EH (cell line): ENCODE measurements at places on chromosomes 12 and 14.

- DNase-seq: peak; percentile 12
Observed at GRCh38 chr14:22185191-22185590, 403.8 kb downstream of the DAD1 start.

GRCh38 chr14:50225974-50226297 is 5.4 kb downstream of the SOS2 start:
- no peak for DNase-seq

GRCh38 chr14:104362761-104363605 is 216.6 kb upstream of the C14orf180 start:
- no peak for DNase-seq

GRCh38 chr12:122852336-122853275 is 17.3 kb downstream of the HIP1R start:
- no peak for DNase-seq

DNA sequence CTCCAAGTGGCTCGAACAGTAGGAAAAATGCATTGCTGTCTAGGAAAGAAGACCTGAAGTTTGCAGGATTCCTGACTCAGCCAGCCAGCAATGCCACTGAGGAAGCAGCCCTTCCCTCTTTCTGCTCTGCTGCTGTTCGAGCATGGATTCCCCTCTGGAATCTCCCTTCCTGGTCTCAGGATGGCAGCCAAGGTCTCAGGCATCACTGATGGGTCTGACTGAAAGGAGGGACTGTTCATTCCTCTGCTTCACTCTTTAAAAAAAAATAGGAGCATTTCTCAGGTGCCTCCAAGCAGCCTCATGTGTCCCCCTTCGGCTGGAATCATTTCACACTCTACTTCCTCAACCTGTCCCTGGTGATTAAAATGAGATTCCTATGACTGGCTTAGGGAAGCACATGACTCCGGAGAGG is 62.4 kb downstream of the SLC15A4 start:
- DNase-seq: no peak

- peak; percentile 11 for DNase-seq
Observed at GRCh38 chr12:82517027-82517426, 158.7 kb downstream of the METTL25 start.

DNA sequence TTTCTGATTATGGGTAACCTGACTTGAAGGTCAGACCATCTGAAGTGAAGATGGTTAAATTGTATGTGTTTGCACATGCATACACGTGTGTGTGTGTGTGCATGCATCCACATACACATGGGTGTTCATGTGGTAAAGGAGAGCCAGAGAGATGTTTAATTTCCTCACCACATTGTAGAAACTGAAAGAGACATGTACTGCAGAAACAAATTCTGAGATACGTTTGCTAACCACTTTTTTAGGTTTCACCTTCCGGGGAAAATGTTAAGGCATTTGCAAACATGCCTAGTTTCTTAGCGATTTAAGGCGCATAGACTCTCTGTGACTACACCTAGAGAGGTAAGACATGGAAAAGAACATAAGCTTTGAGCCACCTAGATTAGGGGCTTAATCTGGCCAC is 362.9 kb downstream of the RAD51B start:
- no peak for DNase-seq

GRCh38 chr12:71397433-71397954 is 42.1 kb upstream of the LGR5 start:
- peak; percentile 78 for DNase-seq

- no peak for DNase-seq
Observed at GRCh38 chr12:52792185-52793029, 3.5 kb downstream of the KRT3 start.

DNA sequence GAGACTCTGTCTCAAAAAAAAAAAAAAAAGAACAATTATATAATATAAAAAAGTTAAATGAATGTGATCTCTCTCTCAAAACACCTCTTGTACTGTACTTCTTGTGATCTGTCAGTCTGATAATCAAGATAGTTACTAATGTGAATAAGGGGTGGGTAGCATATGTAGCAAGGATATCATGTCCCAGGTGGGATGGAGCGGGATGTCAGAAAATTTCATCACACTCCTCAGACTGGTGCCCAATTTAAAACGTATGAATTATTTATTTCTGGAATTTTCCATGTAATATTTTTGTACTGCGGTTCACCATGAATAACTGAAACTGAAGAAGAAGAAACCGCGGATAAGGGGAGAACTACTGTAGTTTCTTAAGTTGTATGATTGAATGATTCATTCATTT is 11.0 kb downstream of the CNOT2 start:
- no peak for DNase-seq

DNA sequence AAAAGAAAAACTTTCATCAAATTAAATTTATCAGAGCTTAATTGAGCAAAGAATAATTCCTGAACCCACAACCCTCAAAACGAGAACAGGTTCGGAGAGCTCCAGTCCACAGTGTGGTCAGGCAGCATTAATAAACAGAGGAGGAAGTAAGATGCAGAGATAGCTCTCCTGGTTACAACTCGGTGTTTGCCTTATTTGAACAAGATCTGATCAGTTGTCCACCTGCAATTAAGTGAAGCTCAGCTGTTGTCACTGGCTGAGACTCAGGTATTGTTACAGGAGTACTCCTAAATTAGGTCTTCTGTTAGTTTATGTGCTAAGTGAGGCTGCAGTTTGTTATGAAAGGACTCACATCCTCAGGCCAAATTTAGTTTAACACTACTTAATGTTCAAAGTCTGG is 451.4 kb upstream of the PDE3A start:
- no peak for DNase-seq

GRCh38 chr14:37420622-37421021 is 174.4 kb downstream of the FOXA1 start:
- DNase-seq: no peak

GRCh38 chr14:29648045-29648444 is 279.6 kb downstream of the PRKD1 start:
- no peak for DNase-seq

DNA sequence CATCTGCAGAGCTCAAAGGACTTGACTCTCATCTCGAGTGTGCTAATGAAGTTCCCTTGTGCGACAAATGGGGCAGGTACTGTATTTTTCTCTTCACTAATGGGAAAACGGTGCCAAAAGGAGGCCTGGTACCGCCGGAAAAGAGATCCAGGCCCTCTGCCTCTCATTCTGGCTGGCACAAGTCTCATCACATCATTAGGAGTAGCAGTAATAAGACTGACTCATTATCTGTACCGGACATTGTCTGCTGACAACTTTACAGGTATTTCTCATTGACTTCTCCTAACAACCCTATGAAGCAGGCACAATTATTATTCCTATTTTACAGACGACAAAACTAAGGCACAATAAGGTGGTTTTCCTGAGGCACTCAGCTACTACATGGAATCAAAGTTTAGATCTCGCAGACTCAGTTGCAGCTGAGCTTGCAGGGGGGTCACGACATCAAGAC is 668 bp downstream of the APPL2 start:
- peak; percentile 54 for DNase-seq

DNA sequence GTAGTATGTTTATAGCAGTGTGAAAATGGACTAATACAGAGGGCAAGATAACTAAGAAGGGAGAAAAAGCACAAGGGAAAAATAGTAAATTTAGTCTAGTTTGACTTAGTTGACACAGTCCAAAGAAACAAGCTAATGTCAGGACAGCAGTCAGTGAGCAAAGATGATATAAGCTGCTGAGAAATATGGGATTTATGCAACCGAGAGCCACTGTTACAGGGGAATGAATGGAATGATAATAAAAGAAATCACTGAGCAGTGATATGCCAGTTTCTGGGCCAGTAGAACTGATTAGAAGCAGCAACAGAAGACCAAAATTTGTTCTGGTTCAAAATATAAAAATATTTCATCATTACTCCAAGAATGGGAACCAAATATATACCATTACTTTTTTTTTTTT is 60.1 kb downstream of the R3HDM2 start:
- peak; percentile 75 for DNase-seq

DNA sequence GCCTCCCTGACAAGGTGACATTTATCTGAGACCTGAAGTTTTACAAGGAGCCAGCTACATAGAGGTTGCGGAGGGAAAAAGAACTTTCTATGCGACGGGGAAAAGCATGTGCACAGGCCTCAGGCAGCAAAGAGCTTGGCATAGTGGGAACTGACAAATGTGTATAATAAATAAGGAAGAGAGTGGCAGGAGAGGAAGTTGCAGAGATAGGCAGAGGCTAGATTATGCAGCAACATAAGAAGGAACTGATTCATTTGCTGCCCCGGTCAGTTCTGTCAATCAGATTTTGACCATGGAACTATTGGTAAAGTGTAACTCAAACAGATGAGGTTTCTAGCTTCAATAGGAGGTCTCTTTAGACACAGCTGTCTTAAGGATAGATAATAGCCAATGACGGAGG is 33.7 kb upstream of the RIC8B start:
- DNase-seq: no peak

DNA sequence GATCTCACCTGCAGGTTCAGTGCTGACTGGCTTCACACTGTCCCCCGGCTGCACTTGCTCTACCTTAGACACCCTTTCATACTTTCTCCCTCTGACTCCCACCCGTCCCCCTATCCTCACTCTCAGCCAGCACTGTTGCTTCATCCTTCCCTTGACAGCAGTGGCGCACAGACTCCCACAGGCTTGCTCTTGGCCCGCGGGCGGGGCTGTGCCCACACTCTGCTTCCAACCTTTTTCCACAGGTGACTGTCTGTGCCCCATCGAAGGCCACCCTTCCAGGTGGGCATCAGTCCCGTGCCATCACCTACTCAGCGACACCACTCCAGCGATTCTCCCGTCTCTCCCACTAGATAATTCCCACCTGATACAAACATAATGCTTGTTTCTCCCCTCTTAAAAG is 1.0 kb upstream of the RPS6KL1 start:
- DNase-seq: no peak

DNA sequence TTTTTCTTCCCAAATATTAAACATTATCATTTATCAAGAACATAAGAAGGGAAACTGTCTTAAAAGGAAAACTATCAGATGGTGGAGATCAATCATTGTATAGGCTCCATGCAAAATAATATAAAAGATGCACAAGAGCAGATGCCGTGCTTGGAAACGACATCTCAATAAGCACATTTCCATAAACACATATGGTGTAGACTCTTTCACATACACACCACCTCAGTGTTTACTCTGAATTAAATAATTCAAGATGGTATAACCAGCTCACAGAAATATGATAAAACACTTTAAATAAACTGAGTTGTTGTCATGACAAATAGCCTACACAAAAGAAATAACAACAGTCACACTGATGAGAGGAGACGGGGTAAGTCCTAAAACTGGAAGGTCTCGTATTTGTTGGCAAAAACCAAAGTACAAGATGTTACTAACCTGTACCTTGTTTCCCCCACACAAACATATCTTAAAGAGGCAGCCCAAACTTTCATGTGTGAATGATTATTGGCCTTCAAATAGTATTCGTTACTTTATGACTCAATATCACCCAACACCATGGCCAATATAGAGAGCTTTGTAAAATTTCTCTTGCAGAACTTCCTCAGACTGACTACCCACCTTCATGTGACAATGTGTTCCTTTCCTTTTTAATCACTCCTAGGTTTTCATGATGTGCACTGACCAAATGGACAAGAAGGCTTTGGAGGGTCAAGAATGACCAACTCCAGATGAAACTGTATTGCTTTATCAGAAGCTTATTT is 48.6 kb upstream of the TMPO start:
- DNase-seq: no peak

GRCh38 chr14:25463480-25463879 is 413.5 kb upstream of the STXBP6 start:
- DNase-seq: no peak

GRCh38 chr12:75099210-75099609 is 110.4 kb downstream of the KCNC2 start:
- DNase-seq: no peak

DNA sequence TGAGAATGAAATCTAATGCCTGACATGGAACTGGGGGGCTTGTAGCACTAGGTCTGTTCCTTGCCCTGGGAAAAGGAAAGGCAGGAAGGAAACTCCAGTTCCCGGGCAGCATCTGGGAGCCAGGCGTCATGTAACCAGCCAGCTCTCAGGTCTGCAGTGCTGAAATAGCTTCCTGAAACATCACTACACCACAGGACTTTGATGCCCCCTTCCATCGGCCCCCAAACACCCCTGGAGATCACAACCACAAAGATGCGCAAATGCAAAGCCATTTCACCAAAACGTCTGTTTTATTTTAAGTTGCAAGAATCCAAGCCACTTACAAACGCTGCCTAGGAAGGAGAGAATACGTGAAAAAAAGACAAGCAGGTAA is 40.9 kb downstream of the KCTD10 start:
- no peak for DNase-seq

DNA sequence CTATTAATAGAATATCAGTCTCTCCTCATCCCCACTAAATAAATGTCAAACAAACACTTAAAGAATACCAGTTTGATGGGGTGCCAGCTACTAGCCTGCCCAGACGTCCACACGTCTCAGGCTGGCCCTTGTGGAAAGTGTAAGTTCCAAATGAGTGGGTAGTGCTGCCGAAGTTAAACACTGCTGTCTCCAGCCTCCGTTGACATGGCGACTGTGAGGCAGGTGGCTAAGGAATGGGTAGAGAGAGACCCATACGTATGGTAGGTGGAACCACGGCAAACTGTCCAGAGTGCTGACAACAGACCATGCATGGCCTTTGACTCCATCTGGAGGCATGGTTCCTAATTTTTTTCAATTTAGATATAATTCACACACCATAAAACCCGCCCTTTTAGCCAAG is 37.9 kb downstream of the PITPNM2 start:
- no peak for DNase-seq

DNA sequence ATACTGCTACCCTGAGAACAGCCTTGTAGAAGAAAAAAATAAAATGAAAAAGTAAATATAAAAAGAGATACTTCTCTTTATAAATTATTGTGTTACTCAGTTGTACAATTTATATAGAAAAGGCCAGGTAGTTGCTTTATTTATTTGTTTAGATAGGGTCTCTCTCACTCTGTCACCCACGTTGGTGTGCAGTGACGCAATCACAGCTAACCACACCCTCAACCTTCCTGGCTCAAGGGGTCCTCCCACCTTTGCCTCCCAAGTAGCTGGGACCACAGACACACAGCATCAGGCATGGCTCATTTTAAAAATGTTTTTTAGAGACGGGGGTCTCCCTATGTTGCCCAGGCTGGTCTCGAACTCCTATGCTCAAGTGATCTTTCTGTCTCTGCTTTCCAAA is 175.4 kb upstream of the PZP start:
- DNase-seq: no peak

- DNase-seq: no peak
Observed at GRCh38 chr14:100159094-100159864, at the start of gene DEGS2. DEGS2 (minus strand) TSS chr14:100159645; CDS start chr14:100159587, 58 bp downstream.

DNA sequence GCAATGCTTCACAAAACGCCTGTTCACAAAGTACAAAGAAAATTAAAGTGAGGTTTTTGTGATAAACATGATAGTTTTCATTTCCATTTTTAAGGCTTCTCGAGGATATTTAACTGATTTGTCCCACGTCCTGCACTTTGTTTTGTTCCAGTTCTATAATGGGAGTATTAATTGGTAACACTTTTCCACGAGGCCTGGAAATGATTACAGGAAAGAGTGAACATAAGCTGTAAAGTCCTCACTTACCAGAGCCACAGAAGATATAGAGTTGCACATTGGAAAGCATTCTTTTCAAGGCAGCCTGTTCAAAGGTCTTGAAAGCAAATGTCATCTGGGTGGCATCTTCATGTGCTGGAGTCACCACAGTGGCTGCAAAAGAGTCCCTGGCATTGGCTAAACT is 1236.6 kb downstream of the BCL11B start:
- DNase-seq: no peak

- DNase-seq: no peak
Observed at GRCh38 chr12:51346581-51346980, at the start of gene CELA1. CELA1 (minus strand) TSS chr12:51346679; CDS start chr12:51346638, 41 bp downstream.
